ENCODE measurements at places on chromosomes 2 and 18.

DNA sequence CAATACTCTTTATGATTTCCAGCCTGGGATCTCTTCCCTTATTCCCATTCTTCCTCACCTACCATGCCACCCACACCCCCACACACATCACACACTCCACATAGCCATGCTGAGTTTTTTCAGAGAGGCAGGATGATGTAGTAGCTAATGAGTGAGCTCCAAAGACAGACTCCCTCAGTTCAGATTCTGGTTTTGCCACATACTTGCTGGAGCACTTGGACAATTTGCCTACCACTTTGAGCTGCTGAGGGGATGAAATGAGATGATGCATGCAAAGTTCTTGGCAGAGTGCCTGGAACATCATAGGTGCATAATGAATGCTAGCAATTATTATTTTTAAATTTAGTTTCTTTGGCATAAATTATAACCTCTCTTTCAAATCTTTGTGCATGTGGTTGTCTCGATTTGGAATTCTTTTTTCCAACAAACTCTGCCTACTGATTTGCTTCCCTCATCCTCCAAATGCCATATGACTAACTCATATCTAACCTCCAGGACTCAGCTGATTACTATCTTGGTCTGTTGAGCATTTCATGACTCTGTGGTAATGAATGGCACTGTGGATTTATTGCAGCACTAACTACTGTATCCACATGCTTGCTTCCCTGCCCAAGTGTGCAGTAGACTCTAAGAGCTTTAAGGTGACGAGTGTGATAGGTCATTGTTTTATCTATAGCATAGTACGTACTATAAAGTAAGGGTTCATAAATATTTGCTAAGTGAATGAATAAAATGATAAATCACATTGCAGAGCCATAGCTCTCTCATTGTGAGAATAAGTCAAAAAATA is 99.1 kb downstream of the TACR1 start:
- peak; percentile 97 for DNase-seq

- no peak for DNase-seq
These were observed 221.6 kb upstream of the SP5 start for GRCh38 chr2:170493426-170494097.

DNA sequence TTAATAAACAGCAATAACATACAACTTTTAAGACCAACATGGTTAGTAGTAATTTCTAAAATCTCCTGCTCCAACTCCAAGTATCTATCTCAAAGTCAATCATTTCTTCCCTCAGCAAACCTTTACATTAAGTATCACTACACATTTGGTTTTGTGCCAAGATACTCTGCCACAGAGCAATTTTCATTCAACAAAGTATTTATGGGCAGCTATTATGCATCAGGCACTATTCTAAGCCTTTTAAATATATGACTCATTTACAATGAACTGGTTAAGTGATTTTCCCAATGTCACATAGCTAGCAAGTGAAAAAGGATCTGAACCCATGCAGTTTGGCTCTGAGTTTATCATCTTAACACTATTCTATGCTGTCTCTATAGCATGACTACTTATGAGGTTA is 264.3 kb downstream of the NOL4 start:
- no peak for DNase-seq

DNA sequence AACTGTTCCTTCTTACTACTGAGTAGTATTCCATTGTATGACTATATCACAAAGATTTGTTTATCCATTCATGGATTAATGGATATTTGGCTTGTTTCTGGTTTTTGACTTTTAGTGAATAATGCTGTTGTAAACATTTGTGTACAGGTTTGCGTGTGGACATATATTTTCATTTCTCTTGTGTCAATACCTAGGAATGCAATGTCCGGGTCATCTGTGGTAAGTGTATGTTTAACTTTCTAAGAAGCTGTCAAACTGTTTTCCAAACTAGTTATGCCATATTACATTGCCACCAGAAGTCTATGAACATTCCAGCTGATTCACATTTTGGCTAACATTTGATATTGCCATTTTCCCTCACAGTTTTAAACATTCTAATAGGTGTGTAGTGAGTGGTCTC is 29.1 kb upstream of the SLC16A14 start:
- DNase-seq: peak; percentile 21

- DNase-seq: peak; percentile 61
These were observed 91.5 kb upstream of the LPIN2 start for GRCh38 chr18:3104190-3105054.

DNA sequence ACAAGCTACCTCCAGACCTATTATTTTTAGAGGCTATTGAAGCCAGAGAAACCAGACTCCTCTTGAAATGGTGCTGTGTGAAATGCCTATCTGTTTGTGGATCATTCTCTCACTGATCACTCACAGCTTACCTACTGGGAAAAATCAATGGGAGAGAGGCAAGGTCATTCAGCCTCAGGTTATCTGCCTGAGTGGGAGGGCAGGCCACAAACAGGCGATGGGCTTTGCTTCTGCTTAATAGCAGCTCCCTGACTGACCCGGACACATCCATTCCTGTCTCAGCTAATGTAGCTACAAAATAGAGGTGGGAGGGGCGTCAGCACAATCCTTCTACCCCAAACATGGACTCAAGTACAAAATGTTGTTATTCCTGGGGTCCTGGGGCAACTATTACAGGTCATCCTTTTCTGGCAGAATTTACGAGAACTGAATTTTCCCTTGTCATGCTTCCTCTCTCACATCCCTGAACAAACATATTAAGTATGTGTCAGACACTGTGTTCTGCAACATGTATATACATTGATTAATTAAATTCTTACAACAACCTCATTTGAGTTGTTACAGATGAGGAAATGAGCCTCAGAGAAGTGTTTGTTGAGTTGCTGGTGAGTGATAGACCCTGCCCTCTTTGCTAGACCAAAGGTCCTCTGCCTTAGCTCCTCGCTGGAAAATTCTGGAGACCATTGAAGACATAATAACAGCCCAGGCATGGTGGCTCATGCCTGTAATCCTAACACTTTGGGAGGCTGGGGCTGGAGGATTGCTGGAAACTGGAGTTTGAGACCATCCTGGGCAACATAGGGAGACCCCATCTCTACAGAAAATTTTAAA is 60.5 kb downstream of the CDK15 start:
- peak; percentile 21 for DNase-seq

GRCh38 chr18:48735681-48736255 is 196.9 kb downstream of the CTIF start:
- DNase-seq: no peak

GRCh38 chr2:75556679-75557366 is 3.9 kb downstream of the EVA1A start:
- DNase-seq: no peak

DNA sequence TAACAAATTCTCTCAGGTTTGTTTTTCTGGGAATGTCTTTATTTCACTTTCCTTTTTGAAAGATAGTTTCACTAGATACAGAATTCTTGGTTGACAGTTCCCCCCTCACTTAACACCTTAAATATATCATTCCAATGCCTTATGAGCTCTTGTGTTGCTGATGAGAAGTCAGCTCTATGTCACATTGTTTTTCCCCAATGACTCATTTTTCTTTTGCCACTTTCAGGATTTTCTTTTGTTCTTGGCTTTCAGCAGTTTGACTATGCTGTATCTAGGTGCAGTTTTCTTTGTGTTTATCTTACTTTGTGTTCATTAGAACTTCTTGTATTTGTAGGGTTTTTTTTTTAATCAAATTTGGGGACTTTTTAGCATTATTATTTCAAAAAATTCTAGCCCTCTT is 5.6 kb upstream of the RALBP1 start:
- DNase-seq: no peak

DNA sequence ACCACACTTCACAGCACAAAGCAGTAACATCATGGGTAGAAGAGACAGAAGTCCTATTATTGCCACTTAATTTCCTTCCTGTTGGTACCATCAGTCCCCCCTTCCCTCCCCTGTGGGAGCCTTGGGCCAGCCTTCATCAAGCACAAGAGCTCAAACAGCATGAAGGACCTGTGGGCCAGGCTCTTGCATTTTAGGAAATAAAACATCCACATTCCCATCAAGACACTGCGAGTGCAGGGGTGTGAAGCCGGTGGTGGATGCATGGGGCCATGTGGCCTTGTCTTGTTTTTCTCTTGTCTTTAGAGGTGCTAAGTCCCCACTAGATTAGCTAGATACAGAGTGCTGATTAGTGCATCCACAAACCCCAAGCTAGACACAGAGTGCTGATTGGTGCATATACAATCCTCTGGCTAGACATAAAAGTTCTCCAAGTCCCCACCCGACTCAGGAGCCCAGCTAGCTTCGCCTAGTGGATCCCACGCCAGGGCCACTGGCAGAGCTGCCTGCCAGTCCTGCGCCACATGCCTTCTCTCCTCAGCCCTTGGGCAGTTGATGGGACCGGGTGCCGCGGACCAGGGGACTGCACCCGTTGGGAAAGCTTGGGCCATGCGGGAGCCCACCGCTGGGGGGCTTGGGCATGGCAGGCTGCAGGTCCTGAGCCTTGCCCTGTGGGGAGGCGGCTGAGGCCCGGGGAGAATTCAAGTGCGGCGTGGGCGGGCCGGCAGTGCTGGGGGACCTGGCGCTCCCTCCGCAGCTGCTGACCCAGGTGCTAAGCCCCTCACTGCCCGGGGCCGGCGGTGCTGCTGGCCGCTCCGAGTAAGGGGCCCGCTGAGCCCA is 14.7 kb upstream of the PXDN start:
- DNase-seq: no peak

GRCh38 chr2:110101280-110101844 is 14.3 kb downstream of the MALL start:
- DNase-seq: peak; percentile 100

GRCh38 chr18:34864836-34865497 is 154.9 kb downstream of the DTNA start:
- no peak for DNase-seq

DNA sequence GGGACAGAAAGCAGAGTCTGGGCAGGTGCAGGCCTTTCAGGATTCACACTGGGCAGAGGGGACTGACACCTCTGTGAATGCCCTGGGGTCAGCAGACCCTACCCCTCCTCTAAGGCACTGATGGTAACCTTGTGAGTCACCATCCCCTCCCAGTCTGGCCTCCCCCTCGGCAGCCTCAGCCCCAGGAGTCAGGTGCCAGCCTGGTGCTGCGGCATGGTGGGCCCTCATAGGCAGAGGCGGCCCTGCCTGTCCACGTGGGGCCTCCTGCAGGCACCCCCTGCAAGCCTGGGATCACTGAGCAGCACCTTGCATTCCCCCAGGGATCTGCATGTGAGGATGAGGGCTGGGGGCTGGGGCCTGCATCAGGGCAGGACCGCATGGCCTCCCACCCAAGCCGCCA is 4.8 kb upstream of the GPR17 start:
- DNase-seq: no peak

DNA sequence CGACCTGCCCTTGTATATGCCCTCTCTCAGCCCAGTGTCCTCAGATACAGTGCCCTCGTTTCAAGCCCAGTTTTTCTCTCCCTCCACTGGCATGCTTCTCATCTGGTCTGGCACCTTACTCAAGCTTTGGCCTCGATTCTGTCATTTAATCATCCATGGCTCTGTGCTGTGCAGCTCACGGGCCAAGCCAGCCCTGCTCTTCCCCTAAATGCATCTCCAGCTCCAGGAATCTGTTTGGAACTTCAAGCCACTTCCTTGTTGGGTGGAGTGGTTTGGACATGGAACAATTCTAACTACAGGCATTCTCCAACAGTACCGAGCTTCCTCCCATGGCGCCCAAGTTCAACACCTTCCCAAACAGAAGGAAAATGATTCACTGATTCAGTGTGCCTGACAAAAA is 76.7 kb upstream of the ZNF397 start:
- DNase-seq: no peak

- DNase-seq: no peak
These were observed 16.3 kb downstream of the RAB12 start for GRCh38 chr18:8625461-8626092.

DNA sequence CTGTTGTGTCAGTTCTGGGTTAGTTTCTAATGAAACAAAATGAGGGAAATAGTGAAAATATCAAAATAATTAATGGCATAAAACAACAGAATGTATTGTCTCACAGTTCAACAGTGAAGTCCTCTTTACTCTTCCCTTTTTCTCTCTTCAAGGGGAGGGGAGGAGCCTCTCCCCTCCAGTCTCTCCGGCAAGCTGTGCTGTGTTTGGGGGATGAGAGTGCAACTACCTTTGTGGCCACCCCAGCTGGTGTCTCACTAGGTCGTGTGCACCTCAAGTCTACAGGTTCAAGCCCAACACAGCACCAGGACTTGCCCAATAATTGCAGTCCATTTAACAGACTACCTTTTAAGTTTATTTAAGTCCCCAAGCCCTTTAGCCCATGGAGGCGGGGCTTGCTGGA is 271.7 kb upstream of the DOK6 start:
- DNase-seq: no peak

GRCh38 chr2:118095610-118096009 is 7.3 kb downstream of the INSIG2 start:
- no peak for DNase-seq

GRCh38 chr2:240650254-240650965 is 25.1 kb downstream of the GPR35 start:
- DNase-seq: no peak

GRCh38 chr2:157822993-157823392 is 53.1 kb downstream of the ACVR1 start:
- DNase-seq: peak; percentile 45

DNA sequence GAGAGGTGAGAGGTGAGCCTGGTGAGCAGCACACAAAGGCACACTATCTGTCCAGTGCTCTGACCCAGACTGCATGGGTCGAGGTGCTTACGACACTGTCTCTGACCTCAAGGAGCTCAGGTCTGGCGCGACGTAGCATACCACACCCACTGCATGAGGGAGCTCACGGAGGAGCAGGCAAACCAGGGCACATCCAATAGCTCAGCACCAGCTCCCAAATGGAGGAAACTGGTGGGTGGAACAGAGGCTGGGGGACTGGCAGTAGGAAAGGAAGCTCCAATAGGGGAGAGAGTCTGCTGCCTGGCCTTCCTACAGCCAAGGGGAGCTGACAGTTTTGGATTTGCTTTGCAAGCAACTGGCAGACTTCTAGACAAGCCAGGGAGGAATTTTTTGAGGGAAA is 36.3 kb downstream of the CELF4 start:
- no peak for DNase-seq

DNA sequence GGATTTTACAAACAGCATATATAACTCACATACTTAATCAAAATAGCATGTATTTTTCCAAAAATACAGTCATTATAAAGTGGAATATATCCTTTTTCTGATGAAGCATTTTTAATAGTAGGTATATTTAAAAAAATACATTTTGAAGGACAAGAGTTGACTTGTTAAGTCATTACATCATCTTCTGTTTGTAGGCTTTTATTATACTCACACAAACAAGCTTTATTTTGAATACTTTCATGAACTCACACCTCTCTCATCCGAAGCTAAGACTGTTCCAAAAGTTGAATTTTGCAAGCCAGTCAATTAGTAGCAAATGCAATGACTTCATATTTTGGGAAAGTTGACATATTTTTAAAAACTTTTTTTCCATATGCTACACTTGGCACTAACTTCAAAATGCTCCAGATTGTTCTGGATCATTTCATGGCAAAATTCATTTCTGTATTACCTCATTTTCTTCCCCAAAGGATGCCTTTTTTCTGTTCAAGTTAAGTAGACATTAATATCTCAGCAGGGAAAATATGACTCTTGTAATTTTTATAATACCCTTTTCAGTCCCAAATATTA is 68.5 kb upstream of the WDR75 start:
- DNase-seq: no peak

- no peak for DNase-seq
These were observed 66.6 kb downstream of the ABCG8 start for GRCh38 chr2:43905371-43905803.

- no peak for DNase-seq
These were observed 53.4 kb upstream of the IL1RL1 start for GRCh38 chr2:102258025-102258385.
